ENCODE measurements at places on chromosomes 12 and 14. TPM values are rescaled to one million over a fixed set of nuclear protein-coding genes. Genes with fewer than 3 reads are reported as not detected.

GRCh38 chr12:89977405-89978085, 268.9 kb upstream of the ATP2B1 start:
- DNase-seq, result no peak

DNA sequence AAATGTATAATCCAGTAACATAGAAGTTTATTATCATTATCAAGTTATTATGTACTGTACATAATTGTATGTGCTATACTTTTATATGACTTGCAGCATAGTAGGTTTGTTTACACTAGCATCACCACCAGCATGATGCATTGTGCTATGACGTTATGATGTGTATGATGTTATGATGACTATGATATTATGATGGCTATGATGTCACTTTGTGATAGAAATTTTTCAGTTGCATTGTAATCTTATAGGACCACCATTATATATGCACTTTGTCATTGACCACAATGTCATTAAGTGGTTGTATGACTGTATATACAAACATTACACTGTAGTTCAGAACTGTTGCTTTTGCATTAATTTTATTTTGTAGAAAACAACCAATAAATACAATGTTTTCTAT, 173.4 kb downstream of the PPFIA2 start:
- DNase-seq, result no peak

DNA sequence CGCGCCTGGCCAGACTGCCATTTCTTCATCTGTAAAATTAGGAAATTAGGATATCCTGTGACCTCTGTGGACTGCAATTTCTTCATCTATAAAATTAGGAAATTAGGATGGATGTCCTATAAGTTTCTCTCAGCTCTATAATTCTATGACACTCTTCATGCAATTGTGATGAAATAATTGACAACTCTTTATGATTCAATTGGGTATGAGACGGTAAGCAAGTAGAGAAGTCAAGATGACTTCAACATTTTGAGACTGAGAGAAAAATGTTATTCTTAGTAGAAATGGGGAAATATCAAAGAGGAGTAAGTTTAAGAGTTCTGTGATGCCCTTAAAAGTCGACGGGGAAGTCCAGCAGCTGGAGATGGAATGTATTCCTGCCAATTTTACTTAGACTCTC, 12.0 kb downstream of the KIAA0586 start:
- DNase-seq, result no peak

GRCh38 chr12:20513189-20513588, 144.9 kb downstream of the PDE3A start:
- no peak for DNase-seq

DNA sequence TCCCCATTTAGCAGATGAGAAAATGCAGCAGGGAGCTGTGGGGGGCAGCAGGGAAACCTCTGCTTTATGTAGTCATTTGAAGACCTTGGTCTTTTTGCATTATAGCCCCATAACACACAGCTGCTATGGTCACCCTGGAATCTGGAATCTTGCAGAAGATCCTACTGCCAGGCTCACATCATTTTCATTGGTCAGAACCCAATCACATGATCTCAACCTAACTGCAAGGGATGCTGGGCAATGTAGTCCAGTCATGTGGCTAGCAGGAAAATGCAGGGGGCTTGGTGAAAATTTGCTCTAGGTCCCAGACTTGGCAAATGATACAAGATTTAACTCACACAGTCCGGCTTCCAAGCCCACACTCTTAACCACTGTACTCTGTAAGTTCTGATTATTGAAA, 1028.7 kb downstream of the AACS start:
- peak; percentile 21 for DNase-seq

DNA sequence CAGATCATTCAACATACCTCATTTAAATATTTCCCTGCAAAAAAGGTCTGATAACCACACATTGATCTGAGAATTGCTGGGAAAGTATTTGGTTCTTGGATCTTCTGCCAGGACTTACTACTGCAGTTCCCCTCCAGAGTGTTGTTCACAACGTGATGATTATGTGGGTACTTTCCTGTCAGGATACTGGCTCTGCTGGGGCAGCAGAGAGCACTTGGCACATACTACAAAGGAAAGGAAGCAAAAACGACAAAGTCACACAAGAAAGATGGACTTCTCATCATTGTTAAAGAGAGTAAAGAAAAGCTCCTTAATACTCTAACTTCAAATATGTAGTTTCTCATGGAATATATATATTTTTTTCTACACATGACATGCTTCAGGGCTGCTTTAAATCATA, 11.5 kb downstream of the GNS start:
- peak; percentile 36 for DNase-seq

- no peak for DNase-seq
Observed at GRCh38 chr12:4320497-4320852, 538 bp upstream of the TIGAR start.

Gene KRT7
- total RNA-seq, result 7.0 TPM

Gene TMCC3
- total RNA-seq, result 4.8 TPM
